ENCODE measurements at places on chromosomes 5 and 9. TPM values are rescaled to one million over a fixed set of nuclear protein-coding genes. Genes with fewer than 3 reads are reported as not detected.

Gene CBY3
- 0.22 TPM for polyA plus RNA-seq

Gene FAM153A
- 2.2 TPM for polyA plus RNA-seq

Gene SPATA31D1
- polyA plus RNA-seq = not detected

Gene SNCAIP
- 3.0 TPM for polyA plus RNA-seq

Gene IFNA2
- polyA plus RNA-seq = not detected

Gene GHR
- polyA plus RNA-seq = 0.98 TPM

Gene RNF14
- polyA plus RNA-seq = 36.9 TPM

Gene PCDHGC4
- 0.24 TPM for polyA plus RNA-seq

Gene TRPM6
- polyA plus RNA-seq = 0.66 TPM

Gene INSL4
- not detected for polyA plus RNA-seq

Gene NEUROG1
- polyA plus RNA-seq = not detected

Gene ZNF346
- polyA plus RNA-seq = 6.6 TPM

Gene IFNB1
- 0.05 TPM for polyA plus RNA-seq

Measured in lung (tissue), 17 donors.